ENCODE measurements at places on chromosomes 11 and 22.

GRCh38 chr11:44556735-44557409, 8.6 kb upstream of the CD82 start:
- peak; percentile 77 for DNase-seq

GRCh38 chr11:73894725-73895335, 18.0 kb downstream of the PAAF1 start:
- DNase-seq = no peak

- DNase-seq = no peak
These were observed 34.7 kb downstream of the GALNT18 start for GRCh38 chr11:11587122-11587521.

DNA sequence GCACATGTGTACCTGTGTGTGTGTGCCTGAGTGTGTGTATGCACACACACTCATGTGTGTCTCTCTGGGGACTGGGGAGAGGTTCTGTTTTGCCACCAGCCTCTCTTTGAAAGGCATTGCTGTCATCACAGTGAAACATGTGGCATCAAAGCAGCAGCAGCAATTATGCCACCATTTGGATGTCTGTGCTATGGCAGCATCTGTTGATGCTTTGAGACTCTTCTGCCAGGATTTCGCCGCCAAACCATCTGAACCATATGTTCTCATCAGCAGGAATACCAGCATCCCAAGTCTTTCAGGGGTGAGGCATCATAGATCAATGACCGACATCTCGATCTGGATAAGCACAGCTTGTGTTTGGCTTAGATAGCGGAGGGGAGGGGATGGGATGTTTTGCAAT, 168.6 kb downstream of the FAT3 start:
- no peak for DNase-seq

GRCh38 chr11:92941676-92942571, 27.5 kb upstream of the MTNR1B start:
- no peak for DNase-seq

GRCh38 chr22:40586781-40587180, 49.7 kb downstream of the MRTFA start:
- DNase-seq = no peak

GRCh38 chr11:130435671-130436070, 7.3 kb upstream of the ADAMTS8 start:
- DNase-seq = no peak

DNA sequence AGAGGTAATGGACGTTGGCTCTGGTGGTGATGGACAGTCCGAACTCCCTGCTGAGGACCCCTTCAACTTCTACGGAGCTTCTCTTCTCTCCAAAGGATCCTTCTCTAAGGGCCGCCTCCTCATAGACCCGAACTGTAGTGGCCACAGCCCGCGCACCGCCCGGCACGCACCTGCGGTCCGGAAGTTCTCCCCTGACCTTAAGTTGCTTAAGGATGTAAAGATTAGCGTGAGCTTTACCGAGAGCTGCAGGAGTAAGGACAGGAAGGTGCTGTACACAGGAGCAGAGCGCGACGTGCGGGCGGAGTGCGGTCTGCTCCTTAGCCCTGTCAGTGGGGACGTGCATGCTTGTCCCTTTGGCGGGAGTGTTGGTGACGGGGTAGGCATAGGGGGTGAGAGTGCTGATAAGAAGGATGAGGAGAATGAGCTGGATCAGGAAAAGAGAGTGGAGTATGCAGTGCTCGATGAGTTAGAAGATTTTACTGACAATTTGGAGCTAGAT, 6.1 kb downstream of the DGCR8 start:
- no peak for DNase-seq

DNA sequence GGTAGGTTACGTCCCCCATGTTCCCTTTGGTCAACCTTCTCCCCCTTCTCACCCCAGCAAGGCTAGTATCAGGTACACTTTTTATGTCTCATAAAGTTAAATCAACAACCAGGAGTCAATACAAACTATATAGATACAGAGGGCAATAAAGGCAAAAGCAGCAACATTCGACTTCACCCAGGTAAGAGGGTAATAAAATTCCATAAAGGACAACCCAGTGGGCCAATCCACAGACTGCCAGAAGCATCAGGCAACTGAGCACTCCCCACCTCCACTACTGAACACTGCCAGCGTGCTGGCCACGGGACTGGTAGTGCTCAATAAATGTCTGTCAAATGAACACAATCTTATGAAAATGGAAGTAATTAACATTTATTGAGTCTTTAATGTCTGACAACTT, 5.1 kb upstream of the MS4A18 start:
- DNase-seq = no peak

GRCh38 chr22:45303181-45303580, 6.6 kb upstream of the FAM118A start:
- DNase-seq = no peak

DNA sequence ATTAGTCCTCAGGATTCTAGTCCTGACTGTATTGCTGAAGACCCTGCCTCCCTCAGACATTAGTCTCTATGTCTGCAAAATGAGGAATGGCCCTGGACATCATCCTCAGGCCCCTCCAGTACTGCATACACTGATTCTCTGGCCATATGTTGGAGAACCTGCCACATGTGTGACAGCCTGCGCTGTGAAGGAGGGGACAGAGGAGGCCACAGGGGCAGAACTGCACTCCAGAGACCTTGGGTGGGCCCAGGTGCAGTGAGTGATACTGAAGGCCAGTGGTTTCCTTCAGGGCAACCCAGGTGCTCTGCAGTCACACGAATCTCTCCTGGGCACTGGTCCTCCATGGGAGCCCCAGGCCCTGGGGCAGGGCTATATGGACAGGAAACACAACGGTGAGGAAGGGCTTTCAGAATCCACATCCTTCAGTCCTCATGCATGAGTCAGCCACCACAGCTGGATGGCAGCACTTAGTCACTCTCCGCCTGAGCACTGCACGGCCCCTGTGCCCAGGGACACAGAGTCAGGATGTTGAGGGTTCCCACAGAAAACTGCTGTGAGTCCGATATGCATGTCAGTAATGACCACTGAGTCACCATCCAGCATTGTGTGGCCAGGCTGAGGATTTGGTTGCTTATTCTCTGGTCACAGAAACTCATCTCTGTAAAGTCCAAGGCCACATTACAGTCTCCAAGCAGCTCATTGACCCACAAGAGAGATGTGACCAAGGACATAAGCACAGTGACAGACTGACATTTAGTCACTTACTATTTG, 39.7 kb downstream of the ME3 start:
- no peak for DNase-seq

- no peak for DNase-seq
These were observed 84.7 kb downstream of the FAM76B start for GRCh38 chr11:95704865-95705264.

DNA sequence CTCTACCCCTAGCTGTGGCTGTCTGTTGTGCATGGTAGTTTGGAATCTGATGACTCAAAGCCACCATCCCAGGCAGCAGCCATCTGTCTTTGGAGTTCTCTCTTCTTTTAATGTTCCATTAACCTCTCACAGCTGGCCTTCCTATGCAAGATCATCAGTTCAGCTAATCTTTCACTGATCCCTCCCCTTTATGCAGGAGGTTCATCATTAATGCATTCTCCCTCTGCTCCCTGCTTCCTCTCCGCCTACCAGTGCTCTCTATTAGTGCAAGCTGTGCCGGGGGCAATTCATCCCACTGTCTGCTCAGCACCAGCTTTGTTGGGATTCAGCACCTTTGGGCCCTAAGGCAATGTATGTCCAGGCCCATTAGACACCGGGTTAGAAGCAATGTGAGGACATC, 413.0 kb upstream of the LRRC4C start:
- DNase-seq = no peak

- DNase-seq = no peak
These were observed 113.7 kb downstream of the EFCAB6 start for GRCh38 chr22:43698403-43698802.

DNA sequence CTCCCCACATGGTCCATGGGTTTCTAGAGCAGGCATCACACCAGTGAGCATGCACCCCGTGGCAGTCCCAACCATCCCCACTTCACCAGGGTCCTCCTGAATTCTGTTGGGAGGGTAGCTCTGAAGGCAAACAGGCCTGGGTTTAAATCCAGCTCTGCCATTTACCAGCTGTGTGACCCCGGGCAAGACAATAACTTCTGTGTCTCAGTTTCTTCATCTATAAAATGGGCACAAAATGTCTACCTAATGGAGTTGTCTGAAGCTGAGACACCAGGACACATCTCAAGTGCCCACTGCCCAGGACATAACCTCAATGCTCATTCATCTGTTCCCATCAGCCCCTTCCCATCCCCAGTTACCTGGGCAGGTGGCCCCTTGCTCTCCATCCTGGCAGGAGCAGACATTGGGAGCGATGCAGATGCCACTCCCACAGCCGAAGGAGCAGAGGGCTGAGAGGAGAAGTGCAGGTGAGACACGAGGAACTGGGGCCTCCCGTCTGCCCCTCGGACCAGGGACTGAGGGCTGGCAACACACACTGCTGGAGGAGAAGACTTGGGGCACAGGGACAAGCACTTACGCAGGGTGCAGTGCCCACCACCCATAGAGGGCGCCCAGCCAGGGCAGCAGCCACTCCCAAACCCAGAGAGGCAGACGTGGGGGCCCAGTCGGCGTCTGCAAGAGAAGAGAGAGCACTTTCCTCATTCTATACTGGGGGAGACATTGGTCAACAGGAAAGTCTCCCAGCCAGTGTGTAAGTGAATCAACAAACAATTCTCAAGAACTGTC, 4.0 kb downstream of the VWCE start:
- DNase-seq = no peak

DNA sequence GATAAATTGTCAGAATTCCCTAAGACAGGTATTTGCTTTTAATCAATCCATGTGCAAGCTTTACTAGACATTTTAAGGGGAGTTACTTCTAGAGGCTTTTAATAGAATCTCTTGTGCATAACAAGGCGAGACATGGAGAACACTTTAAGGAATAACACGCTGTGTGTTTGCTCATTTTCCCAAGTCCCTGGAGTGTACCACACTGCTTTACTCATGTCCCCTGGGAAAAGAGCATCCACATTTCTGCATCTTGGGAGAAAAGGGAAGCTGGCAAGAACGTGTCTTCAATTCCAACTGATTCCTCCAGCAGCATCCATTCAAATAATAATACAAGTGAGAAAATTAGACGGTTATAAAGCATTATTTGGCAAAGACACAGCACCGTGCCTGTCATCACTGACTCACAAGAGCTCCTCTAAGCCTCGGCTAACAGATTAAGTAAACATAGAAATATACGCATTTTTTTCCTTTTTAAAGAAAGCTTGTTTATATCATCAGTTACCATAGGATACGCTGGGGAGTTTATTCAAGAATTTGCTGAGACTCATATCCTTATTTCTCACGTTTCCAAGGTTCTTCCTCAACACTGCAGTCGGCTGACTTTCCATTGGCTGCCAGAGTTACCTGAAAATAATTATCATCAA, 121.5 kb downstream of the CD44 start:
- DNase-seq = peak; percentile 60

DNA sequence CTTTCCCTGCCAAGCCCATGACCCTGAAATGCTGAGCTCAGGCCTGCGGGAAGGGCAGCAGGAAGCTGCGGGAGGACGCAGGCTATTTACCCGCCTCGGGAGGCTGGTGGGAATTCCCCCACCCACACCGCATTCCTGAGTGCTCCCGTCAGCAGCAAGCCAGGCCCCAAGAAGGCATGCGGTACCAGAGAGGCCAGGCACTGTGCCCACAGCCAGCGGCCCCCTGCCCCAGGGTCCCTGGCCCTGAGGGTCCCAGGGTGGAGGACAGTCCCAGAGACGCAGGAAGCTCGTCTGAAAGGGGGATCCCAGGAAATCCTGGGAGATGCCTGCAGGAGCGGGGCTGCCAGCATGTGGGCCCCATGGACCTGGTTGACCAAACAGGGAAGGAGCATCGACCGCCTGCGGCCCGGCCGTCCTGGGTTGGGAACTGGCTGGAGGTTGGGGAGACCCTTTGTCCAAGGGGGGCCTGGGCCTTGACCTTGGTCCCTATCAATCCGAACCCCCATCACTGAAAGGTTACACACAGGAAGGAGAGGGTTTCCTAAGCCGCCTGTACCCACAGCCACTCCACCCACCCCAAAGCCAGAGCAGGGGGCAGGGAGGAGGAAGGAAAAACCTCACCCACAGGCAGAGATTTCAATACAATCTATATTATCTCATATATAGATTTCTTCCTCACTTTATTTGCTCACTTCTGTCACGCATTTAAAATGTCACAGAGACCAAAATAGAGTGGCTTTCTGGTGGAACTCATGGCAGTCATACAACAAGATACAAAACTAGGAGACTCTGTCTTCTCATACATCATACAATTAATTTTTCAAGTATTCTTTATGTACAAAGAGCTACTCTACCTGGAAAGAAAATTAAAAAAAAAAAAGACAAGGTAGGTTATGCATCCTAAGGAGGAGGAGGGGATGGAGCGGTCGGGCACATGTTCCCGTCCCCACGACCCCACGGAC, 17.1 kb downstream of the MAFF start:
- DNase-seq = peak; percentile 92

DNA sequence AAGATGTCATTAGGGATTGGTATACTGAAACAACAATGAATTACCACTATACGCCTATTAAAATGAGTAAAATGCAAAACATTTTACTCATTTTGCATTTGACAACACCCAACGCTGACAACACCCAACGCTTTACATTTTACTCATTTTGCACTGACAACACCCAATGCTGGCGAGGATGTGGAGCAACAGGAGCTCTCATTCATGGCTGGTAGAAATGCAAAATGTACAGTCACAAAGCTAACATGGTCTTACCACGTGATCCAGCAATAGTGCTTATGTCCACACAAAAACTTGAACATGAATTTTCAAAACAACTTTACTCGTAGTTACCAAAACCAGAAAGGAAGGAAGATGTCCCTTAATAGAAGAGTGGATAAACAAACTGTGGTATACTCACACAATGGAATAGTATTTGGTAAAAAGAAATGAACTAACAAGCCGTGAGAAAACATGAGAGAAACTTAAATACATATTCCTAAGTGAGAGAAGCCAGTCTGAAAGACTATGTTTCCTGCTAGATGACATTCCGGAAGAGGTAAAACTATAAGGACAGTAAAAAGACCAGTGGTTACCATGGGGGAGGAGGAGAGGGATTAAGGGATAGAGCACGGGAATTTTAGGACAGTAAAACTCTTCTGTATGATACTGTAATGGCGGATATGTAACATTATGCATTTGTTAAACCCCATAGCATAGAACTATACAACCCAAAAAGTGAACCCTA, 11.4 kb upstream of the MSANTD2 start:
- no peak for DNase-seq

DNA sequence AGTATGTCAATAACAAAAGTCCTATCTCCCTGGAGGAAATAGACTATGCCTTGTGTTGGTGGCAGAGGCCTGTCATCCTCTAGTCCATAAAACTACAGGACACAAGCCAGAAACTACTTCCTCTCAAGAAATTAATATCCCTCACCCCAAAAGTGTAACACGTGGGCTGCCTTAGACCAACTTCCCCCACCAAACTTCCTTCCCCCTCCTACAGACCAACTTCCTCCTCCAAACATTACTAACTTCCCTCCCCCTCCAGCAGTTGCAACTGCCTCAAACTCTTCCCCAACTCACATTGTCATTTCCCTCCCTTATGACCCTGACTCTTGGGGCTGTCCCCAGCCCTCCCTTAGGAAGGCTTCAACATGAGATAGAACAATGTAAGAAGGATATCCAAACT, 6.3 kb downstream of the OR52K2 start:
- DNase-seq = peak; percentile 13

- DNase-seq = no peak
These were observed 2.2 kb downstream of the PHF21B start for GRCh38 chr22:45007391-45008185.

Measured in stomach (tissue), 19 donors.